ENCODE measurements at places on chromosomes 4 and X. TPM values are rescaled to one million over a fixed set of nuclear protein-coding genes. Genes with fewer than 3 reads are reported as not detected.

Gene PORCN
- 20.9 TPM for total RNA-seq

Gene FAAH2
- total RNA-seq: 1.7 TPM

Gene TXK
- total RNA-seq: 65.6 TPM

Gene SGMS2
- 0.05 TPM for total RNA-seq

Gene GPR143
- not detected for total RNA-seq

Gene TMEM271
- not detected for total RNA-seq

Gene CFAP99
- not detected for total RNA-seq

Gene PPP4R3C
- not detected for total RNA-seq

Gene NDST4
- total RNA-seq: not detected

Gene CXorf65
- 37.7 TPM for total RNA-seq

Gene KCTD8
- not detected for total RNA-seq

Gene NHS
- total RNA-seq: 0.91 TPM

Gene ESX1
- total RNA-seq: not detected

Gene VCX3A
- total RNA-seq: not detected

Gene NAT8L
- 0.18 TPM for total RNA-seq

Gene CENPVL3
- total RNA-seq: not detected

Gene RS1
- not detected for total RNA-seq

Gene FAM50A
- total RNA-seq: 69.0 TPM

Gene ADH1C
- total RNA-seq: not detected

Gene GNL3L
- total RNA-seq: 45.7 TPM

Gene MAGEA1
- total RNA-seq: not detected

Gene GAGE12J
- not detected for total RNA-seq

Gene FAM47E
- not detected for total RNA-seq

Gene SMIM10
- total RNA-seq: 0.24 TPM

Gene SRPX
- total RNA-seq: 0.18 TPM

Gene YY2
- 1.8 TPM for total RNA-seq

Gene LGI2
- not detected for total RNA-seq

Gene ASB11
- not detected for total RNA-seq

Gene ANKRD17
- 51.0 TPM for total RNA-seq

Gene NLRP2B
- not detected for total RNA-seq

Gene RIPPLY1
- not detected for total RNA-seq

Gene TMEM47
- not detected for total RNA-seq

Gene CXCL1
- total RNA-seq: not detected

Gene NPFFR2
- not detected for total RNA-seq

Gene RAB40A
- total RNA-seq: 0.07 TPM
